ENCODE measurements at places on chromosomes 11 and 22.

GRCh38 chr11:44564670-44565210, 723 bp upstream of the CD82 start:
- DNase-seq: peak; percentile 60

- no peak for DNase-seq
These were observed at the start of gene FIBIN for GRCh38 chr11:26993965-26994457. FIBIN (plus strand) TSS chr11:26994112; CDS start chr11:26994527, 415 bp downstream.

DNA sequence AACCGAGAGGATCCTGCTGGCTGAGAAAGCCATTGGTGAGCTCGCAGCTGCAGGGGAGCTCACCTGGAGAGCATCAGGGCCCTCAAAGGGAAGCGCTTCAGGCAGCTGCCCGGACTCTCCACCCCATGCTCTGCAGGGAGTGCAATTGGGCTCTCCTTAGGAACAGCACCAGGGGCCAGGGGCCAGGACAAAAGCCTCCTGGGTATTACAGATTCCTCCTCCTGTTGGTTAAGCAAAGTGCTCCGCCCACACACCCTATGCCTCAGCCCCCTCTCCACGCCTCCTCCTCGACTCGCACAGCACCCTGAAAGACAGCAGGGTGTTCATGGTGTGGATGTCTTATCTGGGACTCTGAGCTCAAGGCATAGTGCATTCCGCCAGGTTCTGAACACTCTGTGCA, 139.9 kb downstream of the SHANK2 start:
- no peak for DNase-seq

DNA sequence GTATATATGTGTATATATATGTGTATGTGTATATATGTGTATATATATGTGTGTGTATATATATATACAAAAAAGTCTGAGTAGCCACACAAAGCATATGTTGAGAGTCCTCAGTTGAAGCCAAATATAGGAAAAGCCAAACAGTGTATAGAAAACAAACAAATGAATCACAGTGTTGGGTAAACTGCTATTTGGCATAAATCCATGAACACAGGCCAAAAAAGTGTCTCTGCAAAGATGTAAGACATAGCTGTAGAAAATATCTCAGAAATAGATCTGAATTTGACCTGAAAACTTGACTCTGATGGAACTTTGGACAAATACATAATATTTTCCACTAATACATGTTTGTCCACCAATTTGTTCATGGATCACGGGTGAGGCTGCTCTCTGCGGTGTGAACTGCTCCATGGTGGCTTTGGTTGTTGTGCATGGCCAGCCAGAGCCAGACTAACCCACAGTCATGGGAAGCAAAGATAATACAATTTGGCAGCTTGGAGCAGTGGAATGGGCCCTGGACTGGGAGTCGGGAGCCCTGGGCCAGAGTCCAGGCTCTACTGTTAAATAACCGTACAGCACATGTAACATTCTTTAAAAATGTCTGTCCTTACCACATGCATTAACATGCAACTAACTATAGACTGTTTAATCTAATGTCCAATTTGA, 76.9 kb upstream of the EED start:
- no peak for DNase-seq

- no peak for DNase-seq
These were observed 32.5 kb downstream of the ALX4 start for GRCh38 chr11:44277196-44278090.

DNA sequence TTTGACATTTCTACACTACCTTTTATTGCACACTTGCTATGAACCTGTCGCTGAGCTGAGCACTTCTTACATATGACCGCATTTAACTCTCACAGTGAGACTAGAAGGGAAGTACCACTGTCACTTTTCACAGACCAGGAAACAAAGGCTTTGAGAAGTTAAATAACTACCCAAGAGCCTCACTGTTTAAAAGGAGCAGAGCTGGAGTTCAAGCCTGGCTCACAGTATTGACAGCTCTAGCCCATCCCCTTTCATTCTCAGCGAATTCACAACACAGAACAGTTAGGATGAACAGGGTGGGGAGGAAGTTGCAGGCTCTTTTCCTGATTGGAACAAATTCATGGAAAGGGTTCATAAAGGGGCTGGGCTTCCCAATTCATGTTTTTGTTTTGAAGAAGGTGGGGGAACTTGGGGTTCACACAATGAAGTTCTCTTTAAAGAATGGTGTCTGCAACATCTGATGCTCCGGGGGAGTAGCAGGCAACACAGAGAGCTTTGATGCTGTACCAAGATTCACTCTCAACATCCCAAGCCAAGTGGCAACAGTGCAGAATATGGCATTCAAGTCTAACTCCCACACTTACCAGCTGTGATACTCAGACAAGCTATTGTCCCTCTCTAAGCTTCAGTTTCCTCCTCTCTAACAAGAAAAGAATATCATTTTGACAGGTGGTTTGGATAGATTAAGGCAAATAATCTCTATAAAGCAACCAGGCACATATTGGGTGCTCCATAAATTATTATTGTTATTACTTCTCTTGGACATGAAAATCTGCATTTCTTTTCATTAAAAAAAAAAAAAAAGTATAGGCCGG, 17.2 kb downstream of the SCGB1A1 start:
- DNase-seq: no peak

DNA sequence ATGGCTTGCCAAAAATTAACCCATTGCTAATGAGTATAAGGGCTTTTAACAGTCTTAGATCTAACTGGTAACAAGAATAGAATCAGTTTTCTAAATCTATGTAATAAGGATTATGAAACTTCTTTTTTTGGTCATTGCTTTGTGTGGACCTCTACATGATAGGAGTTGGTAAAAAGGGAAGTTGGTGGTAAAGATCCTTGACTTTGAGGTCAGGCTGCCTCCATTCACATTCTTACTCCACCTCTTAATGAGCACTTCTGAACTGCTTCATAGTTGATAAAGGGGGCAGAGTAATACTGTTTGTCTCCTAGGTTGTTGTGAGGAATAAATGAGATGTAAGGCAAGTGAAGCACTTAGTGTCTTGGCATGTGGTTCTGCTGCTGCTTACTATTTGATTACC, 10.6 kb downstream of the EIF3M start:
- DNase-seq: no peak

GRCh38 chr22:33180356-33180755, 122.2 kb upstream of the SYN3 start:
- no peak for DNase-seq

DNA sequence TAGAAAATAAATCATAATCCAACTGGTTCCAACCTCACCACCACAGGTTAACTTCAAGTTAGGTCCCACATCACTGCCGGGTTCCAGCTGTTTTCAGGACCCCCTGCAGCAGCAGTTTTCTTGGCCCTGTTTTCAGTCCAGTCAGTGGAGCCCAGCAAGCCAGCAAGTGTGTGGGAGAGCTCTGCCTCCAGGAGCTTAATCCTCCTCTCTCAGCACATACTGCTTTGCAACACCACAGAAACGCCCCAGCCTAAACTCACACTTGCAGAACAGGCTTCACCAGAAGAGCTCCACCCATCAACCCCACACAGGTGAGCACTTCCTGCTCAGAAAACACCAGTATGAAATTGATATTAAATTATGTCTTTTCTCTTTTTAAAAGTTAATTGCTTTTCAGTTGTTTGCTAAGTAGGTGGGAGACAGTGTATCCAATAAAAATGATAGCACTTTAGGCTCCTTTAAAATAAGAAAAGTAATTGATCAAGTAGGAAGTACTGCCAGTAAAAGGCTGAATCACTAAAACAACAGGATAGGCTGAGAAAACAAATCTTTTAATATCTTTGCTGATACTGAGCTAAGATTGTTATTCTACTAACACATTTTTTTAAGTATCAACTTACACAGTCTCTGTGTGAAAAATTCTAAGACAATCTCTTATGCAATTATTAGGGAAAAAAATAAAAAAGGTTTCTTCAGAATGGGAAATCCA, 81.5 kb upstream of the TP53AIP1 start:
- DNase-seq: no peak

- DNase-seq: peak; percentile 48
These were observed 725.2 kb downstream of the DLG2 start for GRCh38 chr11:84901991-84902390.

DNA sequence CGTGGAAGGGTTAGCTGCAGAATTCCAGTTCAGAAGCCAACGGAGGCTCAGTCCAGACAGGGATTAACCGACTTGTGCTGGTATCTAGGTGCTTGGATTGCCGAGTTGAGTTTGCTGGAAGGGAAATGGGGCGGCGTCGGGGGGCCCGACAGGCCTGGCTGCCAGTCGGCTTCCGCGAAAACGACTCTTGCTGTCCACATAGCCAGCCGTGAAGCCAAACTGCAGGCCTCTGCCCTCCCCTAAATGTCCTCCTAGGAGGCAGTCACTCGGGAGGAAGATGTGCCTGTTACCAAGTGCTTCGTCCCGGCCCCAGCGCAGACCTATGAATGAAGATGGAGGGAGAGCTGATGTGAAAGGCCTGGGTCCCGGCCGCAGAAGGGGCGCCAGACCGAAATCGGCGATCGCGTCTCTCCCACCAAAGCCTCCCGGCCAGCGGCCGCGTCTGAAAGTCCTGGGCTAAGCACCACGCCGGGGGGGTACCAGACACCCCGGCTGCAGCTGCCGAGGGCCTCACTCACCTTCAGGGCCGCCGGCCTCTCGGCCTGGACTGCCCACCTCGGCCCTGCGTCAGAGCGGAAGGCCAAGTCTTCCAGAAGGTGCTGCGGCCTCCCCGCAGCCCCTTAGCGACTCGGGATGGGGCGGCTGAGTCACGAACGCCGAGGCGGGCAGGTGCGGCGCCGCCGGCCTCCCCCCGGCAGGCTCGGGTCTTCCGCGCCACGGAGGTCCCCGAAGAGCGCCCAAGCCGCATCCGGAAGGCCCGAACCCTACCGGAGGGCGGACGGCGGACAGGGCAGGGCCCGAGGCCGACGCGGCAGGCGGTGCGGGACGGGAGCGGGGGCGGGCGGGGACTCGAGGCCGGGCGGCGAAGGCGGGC, 7.5 kb downstream of the DPAGT1 start:
- no peak for DNase-seq

DNA sequence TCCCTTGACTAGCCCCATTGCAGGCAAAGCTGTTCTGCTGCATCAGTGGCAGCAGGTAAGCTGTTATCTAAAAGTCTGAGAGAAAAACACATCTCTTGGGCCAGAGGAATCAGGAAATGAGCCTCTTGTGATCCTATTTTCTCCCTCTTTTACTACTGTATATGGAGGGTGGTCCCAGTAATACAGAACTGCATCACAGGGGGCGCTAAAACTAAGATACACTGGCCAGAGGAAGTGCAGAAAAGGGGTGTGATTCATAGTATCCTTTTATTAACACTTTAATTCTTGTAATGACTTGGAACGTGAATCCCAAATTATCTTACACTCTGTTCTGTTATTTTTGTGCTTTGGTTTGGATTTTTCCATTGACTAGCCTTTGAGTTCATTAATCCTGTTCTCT, 8.8 kb upstream of the MED17 start:
- no peak for DNase-seq

DNA sequence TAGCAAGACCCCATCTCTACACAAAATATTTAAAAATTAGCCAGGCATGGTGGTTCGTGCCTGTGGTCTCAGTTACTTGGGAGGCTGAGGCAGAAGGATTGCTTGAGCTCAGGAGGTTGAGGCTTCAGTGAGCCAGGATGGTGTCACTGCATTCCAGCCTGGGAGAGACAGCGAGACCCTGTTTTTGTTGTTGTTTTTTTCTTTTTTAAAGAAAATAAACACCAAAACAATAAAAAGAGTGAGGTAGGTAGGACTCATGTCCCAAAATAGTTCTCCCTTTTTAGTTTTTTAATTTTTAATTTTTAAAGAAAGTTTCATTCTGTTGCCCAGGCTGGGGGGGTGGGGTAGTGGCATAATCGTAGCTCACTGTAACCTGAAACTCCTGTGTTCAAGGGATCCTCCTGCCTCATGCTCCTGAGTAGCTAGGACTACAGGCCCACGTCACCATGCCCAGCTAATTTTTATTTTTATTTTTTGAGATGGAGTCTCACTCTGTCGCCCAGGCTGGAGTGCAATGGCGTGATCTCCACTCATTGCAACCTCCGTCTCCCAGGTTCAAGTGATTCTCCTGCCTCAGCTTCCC, 25.5 kb upstream of the MALAT1 start:
- DNase-seq: no peak

- no peak for DNase-seq
These were observed 201.8 kb upstream of the PGR start for GRCh38 chr11:101331411-101331810.

DNA sequence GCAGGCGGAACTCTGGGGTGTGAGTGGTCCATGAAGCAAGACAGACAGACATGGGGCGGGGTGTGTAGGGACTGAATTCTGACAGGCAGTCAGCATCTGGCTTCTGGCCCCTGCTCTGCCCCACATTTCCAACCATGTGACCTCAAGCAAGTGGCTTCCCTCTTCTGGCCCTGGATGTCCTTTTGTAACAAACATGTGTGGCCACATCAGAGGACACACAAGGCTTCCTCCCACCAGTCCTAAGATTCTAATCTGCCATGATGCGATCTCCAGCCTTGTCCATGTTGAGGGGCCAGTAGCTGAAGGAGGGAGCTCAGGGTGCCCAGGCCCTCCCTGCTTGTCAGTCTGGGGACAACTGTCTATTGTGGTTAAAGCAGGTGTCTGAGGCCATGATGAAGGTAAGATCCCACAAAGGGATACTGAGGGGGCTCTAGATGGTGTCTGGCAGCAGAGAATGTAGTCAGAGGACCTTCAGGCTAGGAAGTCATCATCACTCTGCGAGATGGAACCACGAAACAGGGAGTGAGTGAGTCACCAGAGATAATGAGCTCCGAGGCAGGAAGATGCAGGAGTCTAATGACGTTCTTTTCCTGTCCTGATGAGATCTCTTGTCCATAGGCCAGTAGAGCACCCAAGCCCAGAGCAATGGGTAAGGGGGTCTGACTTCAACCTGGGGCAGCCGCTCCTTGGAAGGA, 27.4 kb downstream of the DRD2 start:
- no peak for DNase-seq

DNA sequence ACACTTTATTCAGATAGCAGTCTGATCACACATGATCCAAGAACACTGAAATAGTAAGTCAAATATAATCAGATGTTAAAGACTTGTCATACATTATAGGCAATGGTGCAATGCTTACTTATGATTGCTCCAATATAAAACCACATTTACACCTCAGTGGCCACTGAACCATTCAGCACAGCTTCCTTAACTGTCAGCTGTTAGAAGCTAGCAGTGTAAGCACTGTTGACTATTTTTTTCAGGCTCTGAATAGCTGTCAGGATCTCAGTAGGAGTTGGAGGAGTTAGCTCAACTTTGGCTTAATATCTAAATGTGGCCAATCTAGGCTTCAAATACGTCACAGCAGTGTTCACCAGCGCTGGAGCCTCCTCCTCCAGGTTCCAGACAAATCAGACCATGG, 36.6 kb downstream of the METTL15 start:
- DNase-seq: no peak

GRCh38 chr22:26722159-26722558, 64.8 kb downstream of the MIAT start:
- no peak for DNase-seq

DNA sequence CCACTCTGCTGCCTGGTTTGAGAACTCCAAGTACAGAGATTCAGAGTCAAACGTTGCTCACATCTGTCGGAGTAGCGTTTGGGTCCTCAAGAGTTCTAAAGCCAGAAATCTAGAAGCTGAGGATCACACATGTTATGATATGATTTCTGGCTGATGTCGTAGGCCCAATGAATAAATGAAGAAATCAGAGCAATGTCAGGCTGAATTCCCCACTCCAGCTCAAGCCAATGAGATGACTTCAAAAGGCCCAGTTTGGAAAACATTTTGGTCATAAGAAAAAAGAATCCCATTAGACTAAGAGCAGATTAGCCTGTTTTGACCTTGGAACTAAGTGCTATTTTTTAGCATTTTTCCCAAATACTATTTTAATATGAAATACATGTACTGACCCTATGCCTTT, 106.7 kb downstream of the ETS1 start:
- no peak for DNase-seq
